ENCODE measurements at places on chromosomes 7 and 10.

- DNase-seq, result no peak
These were observed 98.2 kb downstream of the PRPF18 start for GRCh38 chr10:13684806-13685482.

DNA sequence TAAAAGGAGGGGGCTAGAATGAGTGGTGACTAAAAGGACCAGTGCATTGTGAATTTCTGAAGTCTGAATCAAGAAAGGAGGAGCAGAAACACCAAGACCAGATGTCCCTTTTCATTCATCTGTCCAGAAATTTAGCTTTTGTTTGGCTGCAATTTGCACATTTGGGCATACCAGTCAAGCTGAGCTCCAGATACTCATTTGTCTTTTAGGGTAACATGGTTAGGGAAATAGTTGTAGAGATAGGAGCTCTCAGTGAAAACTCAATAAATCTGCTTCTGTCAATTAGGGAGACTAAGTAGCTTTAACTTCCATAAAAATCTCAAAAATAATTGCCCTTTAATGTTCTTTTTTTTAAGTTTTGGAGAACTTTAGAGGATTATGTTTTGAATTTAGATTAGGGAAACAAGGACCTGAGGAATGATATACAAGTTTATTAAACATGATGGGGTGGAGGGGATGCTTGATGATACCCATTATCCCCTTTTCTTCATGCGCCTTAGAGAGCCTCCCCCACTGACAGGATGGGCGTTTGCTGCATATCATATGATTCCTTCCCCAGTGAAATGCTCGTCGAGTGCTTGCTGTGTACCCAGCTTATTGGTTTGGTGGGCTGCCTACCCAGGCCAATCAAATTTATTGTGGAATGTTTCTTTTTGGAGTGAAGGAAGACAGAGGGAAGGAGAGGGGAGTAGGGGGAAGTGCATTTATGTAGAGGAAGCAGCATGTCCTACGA lies 50.7 kb upstream of the RPA3 start:
- no peak for DNase-seq

- DNase-seq, result no peak
These were observed 1.3 kb downstream of the KAZALD1 start for GRCh38 chr10:101063050-101063525.

DNA sequence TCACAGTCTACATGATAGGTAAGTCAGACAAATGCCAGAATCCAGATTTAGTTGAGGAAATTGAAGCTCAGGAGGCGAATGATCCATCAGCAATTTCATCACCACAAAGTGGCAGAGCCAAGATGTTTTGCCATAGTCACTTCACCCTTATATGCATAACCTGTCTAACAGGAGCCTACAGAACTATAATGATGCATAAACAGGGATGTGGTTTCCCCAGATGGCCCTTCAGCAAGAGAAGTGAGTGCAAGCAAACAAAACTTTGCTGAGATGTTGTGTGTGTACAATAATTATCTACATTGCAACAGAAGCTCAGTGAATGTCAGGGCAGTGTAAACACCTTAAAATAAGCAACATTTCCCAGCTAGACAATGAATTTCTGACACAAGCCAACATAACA lies 28.6 kb downstream of the PON3 start:
- DNase-seq, result no peak

DNA sequence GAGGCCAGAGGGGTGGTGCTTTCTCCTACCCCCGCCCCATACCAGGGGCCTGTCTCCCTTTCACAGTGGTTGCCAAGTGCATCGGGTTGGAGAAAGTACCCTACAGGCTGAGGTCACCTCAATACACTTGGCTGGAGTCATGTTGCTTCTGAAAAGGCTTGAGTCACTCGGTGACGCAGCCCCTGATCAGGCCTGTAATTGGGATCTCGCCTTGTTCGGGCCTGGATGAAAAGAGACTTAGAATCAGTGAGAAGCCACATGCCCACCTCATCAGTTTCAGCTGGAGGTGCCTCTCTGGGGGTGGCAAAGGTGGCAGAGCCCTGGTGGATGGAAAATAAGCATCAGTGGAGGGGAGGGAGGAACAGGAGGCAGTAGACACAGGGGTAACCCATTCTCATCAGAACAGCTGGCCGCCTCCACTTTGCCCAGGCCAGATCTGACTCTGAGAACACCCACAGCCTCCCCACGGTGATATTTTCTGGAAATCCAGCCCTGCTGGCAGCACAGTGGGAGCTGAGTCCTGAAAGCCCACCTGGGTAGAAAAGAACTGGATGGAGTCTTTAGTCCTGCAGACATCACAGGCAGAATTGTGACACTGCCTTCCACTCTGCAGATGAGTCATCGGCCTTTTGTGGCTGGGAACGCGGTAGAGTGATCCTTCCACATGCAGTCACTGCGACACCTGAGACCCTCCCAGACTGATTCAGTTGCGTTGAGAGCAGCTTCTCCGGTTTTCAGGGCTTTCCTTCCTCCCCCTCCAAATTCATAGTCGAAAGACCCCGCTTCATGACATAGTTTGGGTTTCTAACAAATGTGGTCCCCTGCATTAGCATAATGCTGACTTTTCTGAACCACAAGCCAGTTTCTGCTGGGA lies 108.0 kb downstream of the GRK5 start:
- no peak for DNase-seq

DNA sequence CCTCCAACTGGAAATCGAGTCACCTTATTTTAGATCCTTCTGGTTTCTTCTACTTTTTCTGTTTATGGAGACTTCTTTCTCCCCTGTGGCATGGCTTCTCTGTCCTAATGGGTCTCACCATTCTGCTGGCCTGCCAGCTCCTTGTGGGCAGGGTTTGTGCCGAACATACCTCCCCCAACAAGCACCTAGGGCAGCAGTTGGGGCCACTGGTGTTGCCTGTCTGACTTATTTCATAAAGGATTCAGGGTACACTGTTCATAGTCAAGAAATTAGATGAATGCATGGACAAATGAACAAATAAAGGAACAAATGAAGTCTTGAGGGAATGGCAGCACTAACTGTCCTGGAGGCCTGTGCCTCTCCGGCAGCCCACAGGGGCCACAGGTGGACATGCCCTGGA lies 55.6 kb upstream of the DOCK1 start:
- no peak for DNase-seq
